ENCODE measurements at places on chromosomes 16 and 17. TPM values are rescaled to one million over a fixed set of nuclear protein-coding genes. Genes with fewer than 3 reads are reported as not detected.

TXNDC17 gene
- 938 TPM for polyA plus RNA-seq

GRCh38 chr17:61597607-61598006, 6.6 kb upstream of the NACA2 start:
- H3K27me3 ChIP-seq, result peaks cover 18% of the 10 kb centered on the region
- no peaks in the 10 kb centered on the region for H3K4me1 ChIP-seq
- no peak overlapping the region for H3K27ac ChIP-seq
- no peak overlapping the region for H3K4me3 ChIP-seq
- H3K36me3 ChIP-seq, result no peaks in the 10 kb centered on the region
- DNase-seq, result no peak

ZNF750 gene
- polyA plus RNA-seq, result 5.5 TPM

GCGR gene
- not detected for polyA plus RNA-seq

GRCh38 chr17:45800816-45801215, 16.7 kb downstream of the CRHR1 start:
- DNase-seq, result no peak
- H3K27me3 ChIP-seq, result peaks cover 7% of the 10 kb centered on the region
- H3K27ac ChIP-seq, result no peak overlapping the region
- no peak overlapping the region for H3K4me3 ChIP-seq

DNA sequence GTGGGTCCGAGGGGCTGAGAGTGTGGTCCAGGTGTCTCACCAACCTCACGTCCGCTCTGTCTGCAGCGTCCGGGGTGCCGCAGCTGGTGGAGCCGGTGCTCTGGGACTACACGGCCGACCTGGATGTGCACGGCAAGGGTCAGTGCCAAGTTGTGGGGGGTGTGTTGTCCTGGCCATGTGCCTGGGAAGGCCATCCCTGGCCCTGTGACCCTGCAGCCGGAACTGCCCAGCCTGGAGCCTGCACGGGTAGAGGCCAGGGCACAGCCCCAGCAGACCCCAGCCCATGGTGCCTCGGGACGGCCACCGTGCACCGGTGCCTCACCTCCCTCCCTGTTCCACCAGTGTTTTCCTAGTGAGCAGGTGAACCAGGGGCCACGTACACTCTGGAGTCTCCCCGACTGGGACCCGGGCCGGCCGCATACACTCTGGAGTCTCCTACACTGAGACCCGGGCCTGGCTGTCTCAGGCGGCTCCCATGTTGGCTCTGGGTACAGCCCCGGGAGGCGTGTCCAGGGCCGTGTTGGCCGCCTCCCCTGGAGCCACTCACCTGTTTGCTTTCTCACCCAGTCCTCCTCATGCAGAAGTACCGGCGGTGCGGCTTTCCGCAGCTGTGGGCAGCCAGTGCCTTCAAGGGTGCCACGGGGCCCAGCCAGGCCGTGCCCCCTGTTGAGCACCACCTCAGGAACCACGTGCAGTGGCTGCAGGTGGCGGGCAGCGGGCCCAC, 13.8 kb downstream of the CYBC1 start:
- H3K4me1 ChIP-seq, result no peaks in the 10 kb centered on the region
- no peak for DNase-seq
- no peaks in the 10 kb centered on the region for H3K36me3 ChIP-seq
- H3K27me3 ChIP-seq, result no peaks in the 10 kb centered on the region
- no peak overlapping the region for H3K4me3 ChIP-seq

DNA sequence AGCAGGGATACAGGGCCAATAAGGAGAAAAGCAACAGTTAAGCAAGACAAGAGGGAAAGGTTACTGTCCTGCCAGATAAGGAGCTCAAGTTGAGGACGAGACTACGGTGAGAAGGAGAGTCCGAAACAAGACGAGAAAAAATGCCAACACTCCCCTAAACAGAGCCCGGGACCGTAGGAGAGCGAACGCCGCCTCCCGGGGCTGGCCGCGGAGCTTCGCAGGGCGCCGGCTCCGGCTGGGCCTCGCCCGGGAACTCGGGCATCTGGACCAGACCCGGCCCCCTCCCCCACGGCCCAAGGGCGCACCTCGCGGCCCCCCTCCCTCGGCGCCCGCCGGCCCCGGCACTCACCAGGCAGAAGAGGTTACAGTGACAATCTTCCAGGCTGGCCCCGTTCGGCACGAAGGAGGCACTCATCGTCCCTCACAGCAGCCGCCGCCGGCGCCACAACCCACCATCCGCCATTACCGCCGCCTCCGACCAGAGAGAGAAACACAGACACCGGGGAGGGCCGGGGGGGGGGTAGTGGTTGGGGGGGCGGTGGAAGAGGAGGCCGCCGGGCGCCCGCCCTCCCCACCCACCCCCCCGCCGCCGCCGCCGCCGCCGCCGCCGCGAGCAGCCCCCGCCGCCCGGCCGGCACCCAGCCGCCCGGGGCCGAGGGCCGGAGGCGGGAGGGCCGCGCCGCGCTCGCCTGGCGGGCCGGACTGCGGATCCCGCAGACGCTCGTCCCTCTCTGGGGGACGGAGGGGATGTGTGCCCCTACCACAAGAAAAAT, at the start of gene MED13:
Gene MED13 (minus strand): TSS at position 488 of the 773 bp plus-strand sequence. CDS start 73 bp downstream, at position 415.
- H3K27ac ChIP-seq, result peak within 1 kb of the TSS; percentile 99
- H3K36me3 ChIP-seq, result no peaks in the 10 kb centered on the region
- no peaks in the 10 kb centered on the region for H3K27me3 ChIP-seq
- DNase-seq, result no peak
- peak within 1 kb of the TSS; percentile 88 for H3K4me3 ChIP-seq

HSD17B1 gene
- polyA plus RNA-seq, result 14.7 TPM

HASPIN gene
- polyA plus RNA-seq, result 4.7 TPM

GAN gene
- 5.3 TPM for polyA plus RNA-seq

DNA sequence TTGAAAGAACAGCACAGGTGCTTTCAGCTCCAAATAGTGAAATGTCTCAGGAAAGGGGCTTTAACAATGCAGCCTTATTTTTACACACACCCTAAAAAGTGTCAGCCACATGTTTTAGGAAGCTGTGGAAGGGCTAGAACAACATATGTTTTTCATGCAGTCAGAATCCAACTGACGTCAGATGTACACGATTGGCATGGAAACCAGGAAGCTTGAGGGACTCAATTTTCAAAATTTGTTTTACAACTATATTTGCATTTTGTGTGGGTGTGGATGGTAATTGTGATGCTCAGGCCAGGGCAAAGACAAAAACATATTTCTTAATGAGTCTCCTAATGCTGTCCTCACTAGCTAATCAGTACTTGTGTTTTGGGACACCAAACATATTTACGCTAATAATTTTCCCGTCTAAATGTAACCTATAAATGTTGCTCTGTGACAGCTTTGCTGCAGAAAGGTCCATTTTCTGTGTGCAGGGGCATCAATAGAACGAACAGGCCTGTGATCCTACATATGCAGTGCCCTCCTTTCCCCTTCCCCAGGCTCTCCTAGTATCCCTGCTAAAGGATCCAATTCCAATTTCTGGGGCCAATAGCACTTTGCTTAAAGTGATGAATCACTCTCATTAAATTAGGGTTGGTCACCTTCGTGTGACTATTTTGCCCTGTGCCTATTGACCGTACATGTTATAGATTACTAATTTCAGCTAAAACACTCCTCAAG, 434.0 kb upstream of the CDH5 start:
- no peak for DNase-seq
- H3K36me3 ChIP-seq, result no peaks in the 10 kb centered on the region
- H3K4me1 ChIP-seq, result no peaks in the 10 kb centered on the region
- no peaks in the 10 kb centered on the region for H3K27me3 ChIP-seq
- H3K4me3 ChIP-seq, result no peak overlapping the region
- H3K27ac ChIP-seq, result no peak overlapping the region

MMP28 gene
- 13.7 TPM for polyA plus RNA-seq

DNA sequence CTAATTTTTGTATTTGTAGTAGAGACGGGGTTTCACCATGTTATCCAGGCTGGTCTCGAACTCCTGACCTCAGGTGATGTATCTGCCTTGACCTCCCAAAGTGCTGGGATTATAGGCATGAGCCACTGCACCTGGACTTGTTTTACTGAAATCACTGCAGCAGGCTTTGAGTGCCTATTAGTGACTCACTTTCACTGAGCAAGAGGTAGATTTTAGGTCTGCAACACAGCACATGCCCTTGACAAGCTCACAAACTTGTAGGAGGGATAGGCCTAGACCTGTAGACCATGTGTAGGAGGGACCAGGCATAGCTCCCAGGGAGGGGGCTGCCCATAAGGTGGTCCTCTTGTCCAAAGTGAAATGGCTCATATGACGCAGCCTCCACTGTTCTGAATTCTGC, 27.0 kb upstream of the RPTOR start:
- DNase-seq, result no peak
- H3K27ac ChIP-seq, result no peak overlapping the region
- peaks cover 3% of the 10 kb centered on the region for H3K27me3 ChIP-seq
- no peak overlapping the region for H3K4me3 ChIP-seq

GRCh38 chr16:56607109-56607618, 1.2 kb upstream of the MT2A start:
- H3K27ac ChIP-seq, result peak overlapping the region; percentile 95
- H3K4me3 ChIP-seq, result peak overlapping the region; percentile 13
- DNase-seq, result peak; percentile 97
- H3K27me3 ChIP-seq, result no peaks in the 10 kb centered on the region
- peaks cover 52% of the 10 kb centered on the region for H3K4me1 ChIP-seq

DNA sequence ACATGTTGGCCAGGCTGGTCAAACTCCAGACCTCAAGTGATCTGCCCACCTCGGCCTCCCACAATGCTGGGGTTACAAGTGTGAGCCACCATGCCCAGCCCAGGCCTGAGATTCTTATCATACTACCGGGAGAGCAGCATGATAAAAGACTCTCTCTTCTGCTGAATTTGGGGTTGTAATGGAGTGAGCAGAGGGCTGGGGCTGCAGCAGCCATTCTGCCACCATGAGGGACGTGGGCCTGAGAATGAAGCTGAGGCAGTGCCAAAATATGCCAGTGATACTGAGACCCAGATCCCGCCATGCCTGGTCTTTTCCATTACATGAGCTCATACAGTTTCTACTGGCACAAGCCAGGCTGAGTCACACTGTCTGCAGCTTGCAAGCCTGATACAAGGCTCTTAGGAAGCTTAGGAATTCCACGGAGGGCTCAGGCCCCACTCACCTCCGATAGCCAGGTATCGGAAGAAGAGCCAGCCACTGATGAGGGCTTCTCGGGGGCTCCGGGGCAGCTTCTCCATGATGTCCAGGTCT, 19.6 kb upstream of the P2RX1 start:
- H3K27ac ChIP-seq, result no peak overlapping the region
- no peak for DNase-seq
- no peaks in the 10 kb centered on the region for H3K36me3 ChIP-seq

- no peak overlapping the region for H3K4me3 ChIP-seq
- H3K27ac ChIP-seq, result no peak overlapping the region
- H3K27me3 ChIP-seq, result no peaks in the 10 kb centered on the region
Measured at GRCh38 chr16:48330841-48331192, 54.4 kb downstream of the SIAH1 start.

DNA sequence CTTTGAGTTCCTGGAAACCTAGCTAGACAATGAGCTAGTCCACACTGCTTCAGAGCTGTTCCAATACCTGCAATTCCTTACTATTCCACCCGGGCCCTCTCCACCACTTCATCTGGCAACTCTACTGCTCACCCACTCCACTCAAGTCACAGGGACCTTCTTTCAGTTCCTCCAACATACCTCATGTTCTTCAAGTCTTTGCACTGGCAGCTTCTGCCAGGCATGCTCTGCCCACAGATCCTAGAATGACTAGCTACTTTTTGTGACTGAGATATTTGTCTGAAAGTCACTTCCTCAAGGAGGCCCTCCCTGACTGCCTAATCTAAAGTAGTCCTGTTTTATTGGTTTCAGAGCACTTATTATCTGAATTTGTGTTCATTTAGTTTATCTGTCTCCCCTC, 86.4 kb downstream of the TEX14 start:
- H3K36me3 ChIP-seq, result no peaks in the 10 kb centered on the region
- no peak for DNase-seq
- no peaks in the 10 kb centered on the region for H3K27me3 ChIP-seq
- no peak overlapping the region for H3K27ac ChIP-seq

DNA sequence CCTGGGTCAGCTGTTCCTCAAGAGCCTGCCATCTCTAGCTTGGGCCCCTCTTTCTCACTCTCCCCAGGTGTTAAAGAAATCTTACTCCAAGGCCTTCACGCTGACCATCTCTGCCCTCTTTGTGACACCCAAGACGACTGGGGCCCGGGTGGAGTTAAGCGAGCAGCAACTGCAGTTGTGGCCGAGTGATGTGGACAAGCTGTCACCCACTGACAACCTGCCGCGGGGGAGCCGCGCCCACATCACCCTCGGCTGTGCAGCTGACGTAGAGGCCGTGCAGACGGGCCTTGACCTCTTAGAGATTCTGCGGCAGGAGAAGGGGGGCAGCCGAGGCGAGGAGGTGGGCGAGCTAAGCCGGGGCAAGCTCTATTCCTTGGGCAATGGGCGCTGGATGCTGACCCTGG, 6.8 kb downstream of the CNP start:
- peaks cover 46% of the 10 kb centered on the region for H3K36me3 ChIP-seq
- no peaks in the 10 kb centered on the region for H3K27me3 ChIP-seq
- H3K4me3 ChIP-seq, result no peak overlapping the region
- peaks cover 5% of the 10 kb centered on the region for H3K4me1 ChIP-seq

MYO15A gene
- polyA plus RNA-seq, result 0.53 TPM

DNA sequence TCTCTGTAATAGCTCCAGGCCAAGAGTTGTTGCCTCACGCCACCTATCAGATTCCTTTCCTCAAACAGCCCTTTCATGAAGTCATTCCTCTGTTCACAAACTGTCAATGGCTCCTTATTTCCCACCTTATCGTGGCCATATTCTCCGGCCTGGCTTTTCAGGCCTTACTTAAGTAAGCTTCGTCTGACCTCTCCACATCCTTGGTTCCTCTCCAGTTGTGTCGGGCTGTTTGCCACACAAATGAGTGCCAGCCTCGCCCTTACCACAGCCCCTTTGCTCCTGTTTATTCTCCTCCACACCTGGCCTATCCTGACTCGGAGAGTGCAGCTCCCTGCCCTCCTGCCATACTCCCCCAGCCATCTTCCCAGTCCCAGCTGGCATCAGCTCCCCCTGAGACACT, 2.0 kb downstream of the TP53I13 start:
- no peaks in the 10 kb centered on the region for H3K27me3 ChIP-seq
- no peak overlapping the region for H3K27ac ChIP-seq
- peaks cover 18% of the 10 kb centered on the region for H3K4me1 ChIP-seq
- no peak overlapping the region for H3K4me3 ChIP-seq

AFMID gene
- 32.4 TPM for polyA plus RNA-seq

RAB11FIP4 gene
- polyA plus RNA-seq, result 9.2 TPM

DNA sequence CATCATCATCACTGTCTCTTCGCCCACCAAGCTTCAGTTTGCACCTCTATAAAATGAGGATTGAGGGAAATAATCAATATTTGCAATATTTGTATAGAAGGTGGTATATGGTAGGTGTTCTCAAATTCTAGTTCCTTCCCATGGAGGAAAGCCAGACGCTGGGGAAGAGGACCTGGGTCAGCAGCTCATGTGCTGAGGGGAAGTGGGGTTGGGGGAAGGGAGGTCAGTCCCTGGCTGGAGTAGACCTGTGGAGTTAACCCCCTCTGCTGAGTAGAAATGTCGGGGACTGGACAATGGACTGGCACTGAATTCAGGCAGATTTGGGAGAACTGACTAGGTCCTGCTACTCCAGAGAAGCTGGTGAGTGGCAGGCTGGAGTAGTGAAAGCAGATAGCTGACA, 12.8 kb upstream of the ITGB3 start:
- peaks cover 16% of the 10 kb centered on the region for H3K4me1 ChIP-seq
- no peak overlapping the region for H3K4me3 ChIP-seq
- no peaks in the 10 kb centered on the region for H3K36me3 ChIP-seq
- H3K27me3 ChIP-seq, result peaks cover 3% of the 10 kb centered on the region

Data from keratinocyte (primary cell).